ENCODE measurements at places on chromosomes 16 and 17.

DNA sequence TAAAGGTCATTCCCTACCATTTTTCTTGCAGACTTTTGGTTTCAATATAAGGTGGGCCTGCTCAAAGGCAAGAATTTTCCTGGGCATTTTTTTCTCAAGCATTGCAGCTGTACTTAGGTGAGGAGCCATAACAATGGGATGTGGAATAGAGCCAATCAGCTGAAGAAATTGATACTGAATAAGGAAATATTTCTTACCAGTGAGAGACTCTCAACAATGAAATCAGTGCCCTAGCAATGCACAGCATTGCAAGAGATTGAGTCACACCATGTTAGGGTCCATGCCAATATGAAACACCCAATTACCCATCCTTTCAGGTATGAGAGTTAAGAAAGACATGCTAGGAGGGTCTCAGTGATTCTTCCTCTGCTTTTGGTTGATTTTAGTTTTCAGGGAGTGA lies 237.6 kb downstream of the SOX9 start:
- no peak for DNase-seq

GRCh38 chr16:10833271-10833670 lies 14.7 kb upstream of the TVP23A start:
- no peak for DNase-seq

- DNase-seq: no peak
These were observed 97.0 kb upstream of the TOB1 start for GRCh38 chr17:50963139-50963538.

DNA sequence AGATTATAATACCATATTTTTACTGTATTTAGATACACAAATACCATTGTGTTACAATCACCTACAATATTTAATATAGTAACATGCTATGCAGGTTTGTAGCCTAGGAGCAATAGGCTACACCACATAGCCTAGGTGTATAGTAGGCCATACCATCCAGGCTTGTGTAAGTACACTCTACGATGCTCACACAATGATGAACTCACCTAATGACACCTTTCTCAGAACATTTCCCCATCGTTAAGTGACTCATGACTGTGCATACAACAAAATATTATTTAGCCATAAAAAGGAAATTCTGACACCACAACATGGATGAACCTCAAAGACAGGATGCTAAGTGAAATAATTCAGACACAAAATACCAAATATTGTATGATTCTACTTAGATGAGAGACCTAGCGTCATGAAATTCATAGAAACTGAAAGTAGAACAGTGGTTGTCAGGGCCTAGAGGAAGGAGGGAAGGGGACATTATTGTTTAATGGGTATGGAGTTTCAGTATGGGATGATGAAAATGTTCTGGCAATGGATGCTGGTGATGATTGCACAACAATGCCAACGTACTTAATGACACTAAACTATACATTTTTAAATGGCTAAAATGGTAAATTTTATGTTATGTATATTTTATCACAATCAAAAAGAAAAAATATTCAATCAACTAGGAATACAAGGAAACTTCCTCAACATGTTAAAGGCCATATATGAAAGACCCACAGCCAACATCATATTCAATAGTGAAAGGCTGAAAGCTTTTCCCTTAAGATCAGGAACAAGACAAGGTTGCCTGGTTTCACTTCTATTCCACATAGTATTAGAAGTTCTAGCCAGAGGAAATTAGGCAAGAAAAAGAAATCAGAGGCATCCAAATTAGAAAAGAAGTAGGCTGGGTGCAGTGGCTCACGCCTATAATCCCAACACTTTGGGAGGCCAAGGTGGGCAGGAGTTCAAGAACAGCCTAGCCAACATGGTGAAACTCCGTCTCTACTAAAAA lies 5.9 kb upstream of the C16orf87 start:
- DNase-seq: no peak

- no peak for DNase-seq
These were observed 42.2 kb downstream of the ABAT start for GRCh38 chr16:8716592-8716991.

DNA sequence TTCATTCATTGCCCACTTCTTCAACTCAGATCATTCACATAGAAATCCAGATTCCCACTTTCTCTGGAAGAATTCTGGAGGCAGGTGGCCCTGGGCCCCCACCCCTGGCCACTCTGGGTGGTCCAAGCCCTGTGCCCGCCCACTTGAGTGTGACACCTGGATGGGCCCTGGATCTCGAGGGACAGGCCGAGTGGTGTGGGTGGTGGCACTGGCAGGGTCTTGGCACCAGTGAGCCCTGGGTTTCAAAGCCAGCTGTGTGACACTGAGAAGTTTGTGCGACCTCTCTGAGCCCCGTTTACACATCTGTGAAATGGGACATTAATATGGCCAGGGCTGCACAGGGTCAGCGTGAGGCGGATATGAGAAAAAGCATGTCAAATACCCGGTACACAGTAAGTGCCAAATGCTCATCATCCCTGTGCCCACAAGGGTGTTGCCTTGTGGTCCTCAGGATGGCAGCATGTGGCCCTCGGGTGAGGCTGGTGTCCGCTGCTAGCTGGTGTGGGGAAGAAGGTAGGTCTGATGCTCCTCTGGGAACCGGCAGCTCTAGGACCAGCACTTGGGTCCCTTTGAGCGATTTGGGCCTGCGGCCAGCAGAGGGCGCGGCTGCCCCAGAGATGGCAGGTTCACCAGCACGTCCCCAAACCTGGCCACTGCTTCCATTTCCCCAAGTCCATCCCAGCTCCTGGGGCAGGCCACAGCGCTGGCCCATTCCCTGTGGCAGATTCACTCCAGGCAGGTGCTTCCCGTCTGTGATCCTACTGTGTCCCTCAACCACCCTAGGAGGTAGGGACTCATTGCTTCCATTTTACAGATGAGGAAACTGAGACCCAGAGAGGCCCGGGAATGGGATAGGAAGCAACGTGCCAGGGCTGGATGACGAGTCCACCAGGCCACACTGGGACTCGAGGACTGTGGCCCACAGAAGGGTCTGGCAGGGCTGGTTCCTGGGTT lies 3.6 kb downstream of the OSGIN1 start:
- DNase-seq: no peak

DNA sequence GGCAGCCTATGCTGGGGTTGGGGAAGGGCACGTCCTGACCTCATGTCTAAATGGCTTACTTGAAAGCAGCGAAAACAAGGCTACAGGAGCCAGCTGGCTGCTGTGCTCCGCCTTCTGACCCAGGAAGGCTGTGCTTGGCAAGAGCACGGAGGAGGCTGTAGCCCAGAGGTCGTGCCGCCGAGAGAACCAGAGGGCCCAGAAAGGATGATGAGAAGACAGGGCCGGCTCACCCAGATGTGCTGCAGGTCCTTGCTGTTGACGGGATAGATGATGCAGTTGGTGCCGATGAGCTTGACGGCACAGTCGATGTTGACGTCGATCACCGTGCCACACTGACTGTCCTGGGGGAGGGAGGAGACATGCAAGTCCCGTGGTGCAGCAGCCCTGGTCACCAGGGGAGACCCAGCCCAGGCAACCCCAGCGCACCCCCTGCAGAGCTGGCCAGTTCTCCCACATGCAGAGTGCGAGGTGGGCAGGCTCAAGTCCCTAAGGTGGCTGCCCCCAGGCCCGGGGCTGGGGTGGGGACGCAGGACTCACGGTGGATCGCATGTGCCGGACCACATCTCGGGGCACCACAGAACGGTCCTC lies 20.7 kb downstream of the SPHK1 start:
- DNase-seq: no peak

DNA sequence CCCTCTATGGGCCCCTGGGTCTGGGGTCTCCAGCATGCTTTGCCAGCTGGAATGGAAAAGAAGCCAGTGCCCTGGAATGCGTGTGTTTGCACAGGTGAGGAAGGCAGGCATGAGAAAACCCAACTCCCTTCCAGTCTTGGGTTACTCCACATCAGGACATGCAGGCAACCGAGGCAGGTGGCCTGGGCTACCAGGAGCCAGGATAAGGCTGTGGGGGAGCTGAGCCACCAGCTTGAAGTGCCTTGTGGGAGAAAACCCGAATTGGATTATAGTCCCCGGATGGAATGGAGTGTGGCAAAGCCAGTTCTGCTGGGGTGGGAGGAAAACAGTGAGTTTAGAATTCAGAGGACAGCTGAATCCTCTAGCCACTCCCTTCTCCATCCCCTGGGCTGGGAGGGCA lies 7.2 kb downstream of the SRCIN1 start:
- peak; percentile 80 for DNase-seq

GRCh38 chr17:2906901-2907300 lies 110.7 kb downstream of the RAP1GAP2 start:
- DNase-seq: no peak

DNA sequence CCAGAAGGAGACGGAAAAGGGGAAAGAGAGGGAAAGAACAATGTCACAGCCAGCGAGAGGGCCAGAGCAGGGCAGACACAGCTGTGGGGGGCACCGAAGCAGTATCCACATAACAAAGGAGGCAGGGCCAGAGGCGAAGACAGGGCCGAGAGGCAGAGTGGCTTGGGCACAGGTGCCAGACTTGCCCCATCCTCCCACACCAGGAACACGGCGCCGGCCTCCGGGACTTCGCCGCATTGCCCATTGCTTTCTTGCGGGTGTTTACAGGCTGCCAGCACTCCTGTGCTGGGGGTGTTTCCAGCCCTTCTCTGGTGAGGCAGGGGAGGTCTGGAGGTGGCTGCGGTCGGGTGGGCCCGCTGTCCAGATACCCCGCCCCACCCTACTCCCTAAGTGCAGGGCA lies 78.0 kb downstream of the ENGASE start:
- no peak for DNase-seq

All from NCI-H1436 treated with DMSO at 0.1 percent for 48 hours (cell line).